Natural killer cell treated with Interleukin-12 subunit alpha and Interleukin-12 subunit beta and Interleukin-15 and Interleukin-18, amount 100 ng/mL, for 72 hours (primary cell): ENCODE measurements at places on chromosomes 2 and 18.

DNA sequence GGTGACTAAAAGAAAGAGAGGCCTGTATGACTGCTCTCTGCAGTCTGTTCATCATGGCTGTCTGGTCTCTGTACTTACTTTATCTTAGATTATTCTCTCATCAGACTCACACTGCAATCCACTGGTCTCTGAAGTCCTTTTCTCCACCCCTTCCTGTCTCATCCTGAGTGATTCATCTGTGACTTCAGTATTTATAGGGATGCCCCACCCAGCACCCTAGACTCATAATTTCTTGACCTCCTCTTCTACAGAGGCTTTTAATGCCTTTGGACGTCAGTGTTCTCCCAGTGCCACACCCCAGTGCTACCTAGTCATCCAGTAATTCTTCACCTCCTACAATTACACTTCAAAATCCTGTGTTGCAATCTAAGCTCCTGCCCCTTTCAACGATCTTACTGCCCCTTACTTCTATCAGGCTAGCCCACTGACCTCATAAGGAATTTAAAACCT is 14.9 kb upstream of the ITPRID2 start:
- DNase-seq: no peak

GRCh38 chr2:179417436-179417949 is 152.9 kb upstream of the SESTD1 start:
- DNase-seq: no peak

GRCh38 chr2:140998577-140998976 is 1132.2 kb downstream of the LRP1B start:
- DNase-seq: no peak

- DNase-seq: no peak
Measured at GRCh38 chr2:69017080-69017479, 4.1 kb downstream of the ANTXR1 start.

- no peak for DNase-seq
Measured at GRCh38 chr2:88248280-88248828, 78.2 kb downstream of the THNSL2 start.
